IMR-90 (cell line): ENCODE measurements at places on chromosomes 12 and 14. TPM values are rescaled to one million over a fixed set of nuclear protein-coding genes. Genes with fewer than 3 reads are reported as not detected.

Gene MYO1H
- polyA plus RNA-seq: not detected in 2 replicates

Gene GLT1D1
- not detected in 2 replicates for polyA plus RNA-seq

Gene OVCH1
- polyA plus RNA-seq: 0.05 TPM in 1 of 2 replicates, not detected in the other

Gene INF2
- polyA plus RNA-seq: 62.1 and 76.2 TPM in 2 replicates

Gene TAS2R46
- polyA plus RNA-seq: 0.09 TPM in 1 of 2 replicates, not detected in the other

Gene ITGB7
- polyA plus RNA-seq: 0.44 and 0.60 TPM in 2 replicates

Gene PRMT5
- 136 and 152 TPM in 2 replicates for polyA plus RNA-seq

Gene TOMM20L
- polyA plus RNA-seq: not detected in 2 replicates

Gene CD4
- 15.0 and 15.7 TPM in 2 replicates for polyA plus RNA-seq

Gene TROAP
- polyA plus RNA-seq: 29.3 and 46.0 TPM in 2 replicates

Gene PPP1R36
- polyA plus RNA-seq: 0.15 and 0.19 TPM in 2 replicates

Gene CCDC175
- not detected in 2 replicates for polyA plus RNA-seq

Gene ASIC1
- polyA plus RNA-seq: 9.5 and 9.9 TPM in 2 replicates

Gene RERGL
- 0.10 TPM in 1 of 2 replicates, not detected in the other for polyA plus RNA-seq
